Stimulated activated CD4-positive, alpha-beta T cell treated with anti-CD3 and anti-CD28 coated beads, Interleukin-1b, Interleukin-23, amount 100 ng/mL, for 48 hours (primary cell): ENCODE measurements at places on chromosomes 13 and 19.
A peak's percentile ranks its signal among the peaks of the same experiment; 100 is the strongest.

DNA sequence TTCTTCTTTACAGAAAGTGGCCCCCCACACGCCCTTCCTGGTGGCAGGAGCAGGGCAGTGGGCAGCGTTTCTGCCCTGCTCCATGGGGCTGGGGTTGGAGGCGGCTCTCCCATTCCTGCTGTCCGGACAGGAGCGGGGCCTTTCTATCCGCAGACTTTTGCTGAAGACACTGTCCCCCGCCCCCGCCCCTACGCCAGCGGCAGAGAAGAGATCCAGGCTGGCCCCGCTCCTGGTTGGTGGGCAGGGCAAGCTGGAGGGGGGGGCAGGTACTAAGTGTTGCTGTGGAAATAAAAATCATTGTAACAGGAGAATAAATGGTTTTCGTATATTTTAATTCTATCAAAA, 81.7 kb downstream of the ZNF429 start:
- DNase-seq = no peak

- DNase-seq = peak; percentile 46
Measured at GRCh38 chr19:7799640-7800355, 30.2 kb upstream of the EVI5L start.

GRCh38 chr13:98835156-98835555, 82.7 kb upstream of the SLC15A1 start:
- DNase-seq = no peak

- no peak for DNase-seq
Measured at GRCh38 chr13:106246242-106246641, 289.2 kb downstream of the EFNB2 start.

DNA sequence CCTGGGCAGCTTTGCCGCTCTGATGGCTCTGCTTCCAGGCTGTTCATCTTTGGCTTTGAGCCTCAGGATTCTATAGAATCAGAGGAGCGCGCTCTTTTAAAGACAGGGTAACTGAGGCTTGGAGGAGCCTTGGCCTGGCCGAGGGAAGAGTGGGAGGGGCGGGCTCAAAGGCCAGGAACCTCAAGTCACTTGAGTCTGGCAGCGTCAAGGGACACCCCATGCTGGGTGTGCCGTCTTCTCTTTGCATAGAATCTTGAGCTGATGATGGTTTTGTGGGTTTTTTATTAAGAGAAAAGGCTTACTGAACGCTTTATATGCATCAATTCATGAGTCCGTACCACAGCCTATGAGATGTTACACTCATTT, 1.1 kb downstream of the PGLS start:
- DNase-seq = no peak

GRCh38 chr13:74226791-74227475, 92.7 kb upstream of the KLF12 start:
- no peak for DNase-seq

DNA sequence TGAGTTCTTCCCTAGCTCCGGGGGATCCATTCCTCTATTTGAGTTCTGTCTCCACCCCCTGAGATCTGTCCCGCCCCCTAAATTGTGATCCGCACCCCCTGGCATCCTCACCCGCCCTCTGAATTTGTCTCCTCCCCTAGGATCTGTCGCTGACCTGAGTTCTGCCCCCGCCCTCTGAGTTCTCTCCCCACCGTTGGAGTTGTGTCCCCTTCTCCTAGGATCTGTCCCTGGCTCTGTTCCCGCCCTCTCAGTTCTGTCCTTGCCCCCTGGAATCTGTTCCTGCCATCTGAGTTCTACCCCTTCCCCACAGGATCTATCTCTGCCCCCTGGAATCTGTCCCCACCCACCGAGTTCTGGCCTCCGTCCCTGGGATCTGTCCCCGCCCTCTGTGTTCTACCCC, 1.0 kb upstream of the SLC17A7 start:
- DNase-seq = peak; percentile 28

DNA sequence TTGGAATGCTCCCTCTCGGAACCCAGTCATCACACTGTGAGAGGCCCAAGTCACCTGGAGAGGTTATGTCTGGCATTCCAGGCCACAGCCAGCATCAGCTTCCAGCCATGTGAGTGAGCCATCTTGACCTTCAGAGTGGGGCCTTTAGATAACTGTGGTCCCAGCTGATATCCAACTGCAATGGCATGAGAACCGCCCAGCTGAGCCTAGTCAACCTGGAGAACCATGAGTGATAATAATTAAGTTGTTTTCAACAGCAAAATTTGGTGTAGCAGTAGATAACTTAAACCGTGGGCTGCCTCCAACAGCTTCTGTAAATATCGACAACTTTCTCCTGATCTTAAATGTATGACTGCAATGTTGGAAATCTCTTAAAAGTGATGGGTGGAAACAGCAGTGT, 24.6 kb downstream of the DYRK1B start:
- DNase-seq = no peak

DNA sequence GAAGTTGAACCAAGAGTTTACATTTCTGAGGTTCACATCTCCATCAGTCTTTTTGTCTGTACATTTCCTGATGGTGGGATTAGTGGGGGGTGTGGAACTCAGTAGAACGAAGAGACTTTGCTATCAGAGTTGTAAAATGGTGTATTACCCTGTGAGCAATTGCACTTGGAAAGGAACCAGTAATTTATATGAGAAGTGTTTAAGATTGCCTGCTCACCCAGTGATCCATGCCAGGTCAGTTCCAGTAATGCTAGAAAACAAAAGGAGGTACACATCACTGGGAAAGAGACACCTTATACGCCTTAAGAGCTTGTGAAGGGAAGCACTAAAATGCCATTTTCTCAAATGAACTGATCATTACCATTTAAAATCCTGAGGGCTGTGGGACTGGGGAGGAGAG, 7.5 kb upstream of the DACH1 start:
- no peak for DNase-seq

GRCh38 chr13:112483299-112483698, 104.7 kb downstream of the TUBGCP3 start:
- no peak for DNase-seq

GRCh38 chr13:111659219-111659775, 338.9 kb downstream of the TEX29 start:
- DNase-seq = no peak

DNA sequence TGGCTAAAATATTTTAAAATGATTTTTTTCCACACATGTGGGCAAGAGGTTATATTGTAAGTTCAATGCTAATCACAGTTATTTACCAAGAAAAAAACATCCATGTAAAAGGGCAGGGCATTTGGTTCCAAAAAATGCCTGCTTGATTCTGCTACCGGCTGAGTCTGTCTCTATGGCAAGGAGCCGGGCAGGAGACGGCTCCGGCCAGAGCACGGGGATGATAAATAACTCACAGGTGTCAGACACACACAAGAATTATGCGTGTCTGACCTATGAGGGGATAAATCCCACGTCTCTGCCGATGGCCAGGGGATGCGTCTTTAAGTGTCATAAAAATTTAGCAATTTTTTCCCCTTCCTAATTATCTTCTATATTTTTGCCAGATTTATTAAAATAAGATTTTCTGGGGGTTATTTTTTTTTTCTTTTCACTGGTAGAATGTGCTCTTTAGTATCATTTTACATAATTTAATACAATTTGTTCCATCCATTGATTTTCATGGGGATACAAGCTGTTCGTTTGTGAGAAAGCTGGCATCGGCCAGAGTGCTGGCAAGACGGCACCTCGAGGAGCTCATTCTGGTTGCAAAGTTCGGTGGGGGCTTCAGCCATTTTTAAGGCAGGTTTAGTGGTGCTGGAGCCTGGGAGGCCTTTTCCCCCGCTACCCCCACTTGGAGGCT, 253.9 kb downstream of the ZNF536 start:
- DNase-seq = no peak

DNA sequence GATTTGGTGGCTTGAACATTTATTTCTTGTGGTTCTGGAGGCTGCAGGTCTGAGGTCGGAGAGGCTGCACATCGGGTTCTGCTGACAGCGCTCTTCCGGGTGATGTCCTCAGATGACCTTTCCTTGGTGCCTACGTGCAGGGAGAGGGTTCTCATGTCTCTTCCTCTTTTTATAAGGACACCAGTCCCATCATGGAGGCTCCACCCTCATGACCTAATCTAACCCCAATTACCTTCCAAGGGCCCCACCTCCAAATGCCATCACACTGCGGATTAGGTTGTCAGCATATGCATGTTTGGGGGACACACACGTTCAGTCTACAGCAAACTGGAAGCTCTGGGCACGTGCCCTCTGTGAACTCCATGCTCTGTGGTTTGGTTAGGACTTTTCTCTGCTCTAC, 338.6 kb downstream of the FGF9 start:
- DNase-seq = no peak

GRCh38 chr19:34824686-34825085, 51.7 kb upstream of the ZNF599 start:
- no peak for DNase-seq

- DNase-seq = no peak
Measured at GRCh38 chr13:107866032-107866940, 349.1 kb downstream of the LIG4 start.

GRCh38 chr13:34167347-34167746, 349.4 kb downstream of the RFC3 start:
- no peak for DNase-seq

DNA sequence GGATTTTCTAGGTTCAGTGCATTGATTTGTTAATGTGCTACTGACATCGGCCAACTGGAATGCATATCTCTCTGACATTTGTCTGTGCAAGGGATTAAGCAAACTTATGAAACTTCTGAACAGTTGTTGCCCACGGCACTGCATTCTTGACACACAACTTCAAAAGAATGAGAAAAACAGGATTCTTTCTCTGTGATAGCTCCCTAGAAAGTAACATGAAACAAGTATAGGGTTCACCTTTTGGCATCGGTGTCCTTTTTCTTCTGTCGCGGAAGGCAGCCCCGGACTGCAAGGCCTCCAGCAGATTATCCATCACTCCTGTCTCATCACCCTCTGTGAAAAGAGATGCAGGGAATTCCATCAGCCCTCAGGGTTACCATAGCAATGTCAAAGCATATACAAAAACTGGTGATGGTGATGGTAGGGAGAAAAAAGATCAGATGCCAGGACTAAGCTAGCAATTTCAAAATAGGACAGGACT, 389.2 kb downstream of the DIAPH3 start:
- no peak for DNase-seq

GRCh38 chr13:109743706-109744453, 42.5 kb downstream of the IRS2 start:
- DNase-seq = peak; percentile 15

- DNase-seq = no peak
Measured at GRCh38 chr19:49780861-49781260, 14.1 kb downstream of the AP2A1 start.

- DNase-seq = no peak
Measured at GRCh38 chr13:44833626-44834025, 155.6 kb downstream of the NUFIP1 start.

DNA sequence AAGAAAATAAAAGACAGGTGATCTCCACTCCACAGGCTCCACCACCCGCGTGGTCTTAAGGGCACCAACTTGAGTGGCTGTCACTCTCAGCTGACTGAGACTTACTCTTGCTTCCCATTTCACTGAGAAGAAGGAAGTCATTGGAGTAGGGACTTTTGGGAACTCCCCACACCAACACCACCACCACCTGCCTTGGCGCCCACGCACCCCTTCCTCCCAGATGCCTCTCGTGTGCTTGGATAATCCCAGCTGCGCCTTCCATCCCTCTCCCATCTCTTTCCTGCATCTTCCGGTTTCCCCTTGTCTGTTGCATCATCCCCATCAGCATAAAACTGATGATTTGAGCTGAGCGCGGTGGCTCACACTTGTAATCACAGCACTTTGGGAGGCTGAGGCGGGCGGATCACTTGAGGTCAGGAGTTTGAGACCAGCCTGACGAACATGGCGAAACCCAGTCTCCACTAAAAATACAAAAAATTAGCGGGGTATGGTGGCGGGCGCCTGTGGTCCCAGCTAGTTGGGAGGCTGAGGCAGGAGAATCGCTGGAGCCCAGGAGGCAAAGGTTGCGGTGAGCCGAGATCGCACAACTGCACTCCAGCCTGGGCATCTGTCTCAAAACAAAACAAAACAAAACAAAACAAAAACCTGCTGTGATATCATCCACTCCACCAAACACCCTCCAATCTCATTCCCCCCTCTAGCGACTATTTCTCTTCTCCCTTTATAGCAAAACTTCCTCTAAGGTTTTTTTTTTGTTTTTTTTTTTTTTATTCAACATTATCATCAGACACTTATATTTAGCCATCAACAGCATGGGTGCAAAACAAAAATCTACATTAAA, 25.5 kb downstream of the AP2S1 start:
- no peak for DNase-seq

- DNase-seq = no peak
Measured at GRCh38 chr13:47472516-47472915, 528.6 kb downstream of the SUCLA2 start.

- DNase-seq = no peak
Measured at GRCh38 chr19:49359851-49360820, 2.1 kb downstream of the TEAD2 start.

DNA sequence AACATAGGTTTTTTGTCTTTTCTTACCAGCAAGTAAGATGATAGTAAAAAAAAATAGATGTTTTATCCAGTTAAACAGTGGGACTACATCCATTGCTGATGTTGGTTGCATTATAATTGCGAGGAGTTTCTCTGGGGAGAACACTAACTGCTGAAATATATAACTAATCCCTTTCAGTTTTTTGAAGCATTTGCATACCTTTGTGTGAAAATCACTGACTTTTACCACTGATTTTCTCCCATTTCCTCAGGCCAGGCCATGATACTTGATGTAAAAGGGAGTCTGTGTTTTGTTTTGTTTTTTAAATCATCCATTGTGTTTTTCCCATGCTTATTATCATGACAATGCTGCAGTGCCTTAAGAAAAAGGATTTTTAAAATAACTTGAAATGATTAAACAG, 699.5 kb downstream of the PCDH9 start:
- DNase-seq = no peak

DNA sequence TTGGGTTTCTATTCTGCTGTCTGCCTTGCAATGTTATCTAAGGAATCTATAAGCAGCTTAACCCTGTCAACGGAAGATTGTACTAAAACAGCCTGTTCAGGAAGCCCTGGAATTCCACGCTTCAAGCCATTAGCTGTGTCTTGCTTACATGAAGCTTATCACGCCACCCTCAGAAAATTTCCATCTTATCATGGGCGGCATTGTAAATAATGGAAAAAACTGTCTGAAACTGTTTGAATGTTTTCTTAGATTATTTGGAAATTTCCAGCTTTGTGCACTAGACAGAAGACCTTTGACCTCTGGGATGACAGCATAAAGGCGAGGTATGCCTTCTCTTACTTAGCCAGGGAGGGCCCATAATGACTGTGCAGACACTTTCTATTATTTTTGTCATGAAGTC, 319.7 kb downstream of the KCNRG start:
- no peak for DNase-seq
